ENCODE measurements at places on chromosomes 1 and 21.

DNA sequence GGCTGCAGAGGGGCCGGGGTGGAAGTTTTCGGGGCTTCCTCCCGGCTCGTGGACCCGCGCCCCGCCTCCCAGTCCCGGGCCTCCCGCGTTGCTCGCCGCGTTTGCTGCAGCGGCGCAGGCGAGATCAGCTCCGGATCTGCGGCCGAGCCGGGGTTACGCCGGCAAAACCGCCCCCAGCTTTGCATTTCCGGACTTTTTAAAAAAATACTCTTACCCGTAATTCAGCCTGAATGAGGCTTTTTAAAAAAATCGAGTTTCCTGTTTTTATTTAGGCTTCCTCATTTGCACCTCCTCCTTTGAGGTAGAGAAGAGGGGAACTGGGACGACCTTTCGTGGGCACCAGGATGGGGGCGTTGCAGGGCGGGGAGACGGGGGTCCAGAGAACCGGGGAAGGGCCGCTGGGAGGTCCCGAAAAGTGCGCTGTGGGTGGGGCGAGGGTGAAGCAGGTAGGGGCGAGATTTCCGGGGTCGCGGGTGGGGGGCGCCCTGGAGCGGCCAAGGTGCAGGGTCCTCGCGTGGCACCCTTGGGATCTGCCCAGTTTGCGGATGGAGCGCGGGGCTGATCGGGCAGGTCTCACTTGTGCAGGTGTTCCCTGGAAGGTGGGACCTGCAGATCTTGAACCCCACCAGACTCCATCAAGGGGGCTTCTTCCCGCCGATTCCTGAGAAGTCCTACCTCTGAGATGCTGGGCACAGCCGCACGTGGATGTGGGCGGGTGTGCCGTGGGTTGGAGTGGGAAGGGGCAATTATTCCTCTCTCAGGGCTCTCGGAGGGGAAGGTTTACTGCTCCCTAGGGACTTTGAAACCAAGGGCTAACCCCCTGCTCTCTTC is 1.1 kb downstream of the PIK3CD start:
- peak; percentile 16 for DNase-seq

DNA sequence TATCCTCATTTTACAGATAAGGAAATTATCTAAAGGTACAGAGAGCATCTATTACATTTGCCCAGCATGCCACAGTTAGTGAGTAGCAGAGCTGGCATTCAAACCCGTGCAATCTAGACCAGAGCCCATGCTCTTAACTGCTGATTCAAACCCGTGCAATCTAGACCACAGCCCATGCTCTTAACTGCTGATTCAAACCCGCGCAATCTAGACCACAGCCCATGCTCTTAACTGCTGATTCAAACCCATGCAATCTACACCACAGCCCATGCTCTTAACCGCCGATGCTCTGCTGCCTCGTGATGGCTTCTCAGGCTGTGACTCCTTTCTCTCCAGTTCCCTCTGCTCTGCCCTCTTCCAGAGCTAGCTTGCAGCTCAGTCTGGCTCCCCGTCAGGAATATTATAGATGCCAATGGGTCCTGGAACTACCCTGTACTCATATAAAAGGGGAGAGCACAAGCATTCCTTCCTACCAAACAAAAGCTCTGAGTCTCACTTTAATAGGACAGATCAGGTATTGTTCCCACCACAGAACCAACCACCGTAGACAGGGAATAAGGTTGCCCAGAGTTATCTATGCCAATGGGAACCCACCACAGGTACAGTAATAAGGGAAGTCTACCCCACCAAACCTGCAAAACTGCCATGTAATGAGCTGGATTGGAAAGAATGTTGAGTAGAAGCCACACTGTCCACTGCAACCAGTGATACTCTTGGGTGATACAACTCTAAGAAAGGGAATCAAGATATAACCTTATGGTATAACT is 78.4 kb downstream of the SMYD3 start:
- DNase-seq, result no peak

DNA sequence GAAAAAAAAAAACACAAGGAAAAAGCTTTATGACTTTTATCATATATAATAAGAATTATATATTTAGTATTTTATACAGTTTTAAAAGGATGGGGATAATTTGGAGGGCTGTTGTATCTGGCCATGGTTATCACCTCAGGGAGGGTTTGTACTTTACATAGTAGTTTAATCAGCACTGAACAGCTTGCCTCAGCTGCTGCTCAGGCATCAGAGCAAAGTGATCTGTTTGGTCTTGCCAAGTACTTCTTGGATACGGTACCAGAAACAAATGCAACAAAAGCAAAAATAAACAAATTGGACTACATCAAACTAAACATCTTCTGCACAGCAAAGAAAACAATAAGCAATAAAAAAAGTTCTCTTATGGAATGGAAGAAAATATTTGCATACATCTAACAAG is 2.6 kb upstream of the SPTA1 start:
- no peak for DNase-seq

DNA sequence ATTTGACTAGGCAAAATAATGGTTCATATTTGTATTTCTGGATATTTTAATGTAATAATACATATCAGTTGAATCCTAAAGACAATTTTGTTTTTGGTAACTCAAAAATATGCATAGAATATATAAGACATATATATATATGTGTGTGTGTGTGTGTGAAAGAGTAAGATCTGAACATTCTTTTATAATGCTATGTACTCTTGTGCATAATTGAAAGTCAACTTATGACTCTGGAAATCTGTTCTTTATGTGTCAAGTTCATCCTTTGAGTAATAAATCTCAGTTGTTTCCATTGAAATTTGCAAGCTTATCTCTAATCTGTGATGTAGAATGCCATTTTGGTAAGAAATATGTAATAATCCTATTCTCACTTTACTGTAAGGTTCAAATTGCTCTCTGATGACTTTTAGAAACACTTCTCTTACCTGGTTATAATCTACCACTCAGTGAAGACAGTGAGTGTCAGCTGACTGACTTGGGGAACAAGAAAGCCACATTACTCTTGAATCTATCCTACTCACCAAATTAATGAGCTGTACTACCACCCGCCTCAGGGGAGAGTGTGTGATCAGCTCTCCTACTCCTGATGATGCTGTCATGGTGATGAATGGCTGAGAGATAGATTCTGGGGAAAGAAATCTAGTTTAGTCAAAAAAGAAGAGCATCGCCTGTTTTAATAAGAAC is 15.0 kb upstream of the NEK7 start:
- DNase-seq, result no peak

DNA sequence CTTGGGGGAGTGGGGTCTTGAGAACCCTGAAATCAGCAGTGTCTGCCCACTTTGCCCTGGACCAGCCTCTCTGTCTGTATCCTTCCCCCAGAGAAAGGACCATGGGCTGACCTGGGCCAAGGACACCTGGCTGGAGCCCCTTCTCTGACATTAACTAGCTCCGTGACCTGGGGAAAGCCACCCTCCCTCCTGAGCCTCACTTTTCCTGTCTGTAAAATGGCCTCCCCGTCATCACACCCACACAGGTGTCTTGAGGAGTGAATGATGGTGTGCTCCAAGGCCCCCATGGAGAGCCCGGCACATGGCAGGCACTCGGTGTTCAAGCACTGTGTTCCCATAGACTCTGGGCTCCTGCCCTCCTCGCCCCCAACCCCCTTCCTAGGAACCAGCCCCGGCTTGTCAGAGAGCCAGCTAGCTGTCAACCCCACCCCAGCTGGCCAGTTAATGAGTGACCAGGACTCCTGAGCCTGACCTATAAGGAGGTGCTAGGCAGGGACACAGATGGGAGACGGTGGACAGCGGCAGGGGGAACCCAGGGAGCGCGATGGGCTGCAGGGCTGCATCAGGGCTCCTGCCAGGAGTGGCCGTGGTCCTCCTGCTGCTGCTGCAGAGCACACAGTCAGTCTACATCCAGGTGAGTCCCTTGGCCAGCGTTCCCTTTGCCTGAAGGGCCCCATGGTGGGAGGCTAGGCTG is at the start of gene GUCA2B:
TSS of gene GUCA2B (plus strand) at position 504 of the 694 bp plus-strand sequence. CDS start at position 545, 41 bp downstream.
- no peak for DNase-seq

GRCh38 chr1:2317230-2318065 is 73.9 kb downstream of the MORN1 start:
- DNase-seq, result peak; percentile 38

DNA sequence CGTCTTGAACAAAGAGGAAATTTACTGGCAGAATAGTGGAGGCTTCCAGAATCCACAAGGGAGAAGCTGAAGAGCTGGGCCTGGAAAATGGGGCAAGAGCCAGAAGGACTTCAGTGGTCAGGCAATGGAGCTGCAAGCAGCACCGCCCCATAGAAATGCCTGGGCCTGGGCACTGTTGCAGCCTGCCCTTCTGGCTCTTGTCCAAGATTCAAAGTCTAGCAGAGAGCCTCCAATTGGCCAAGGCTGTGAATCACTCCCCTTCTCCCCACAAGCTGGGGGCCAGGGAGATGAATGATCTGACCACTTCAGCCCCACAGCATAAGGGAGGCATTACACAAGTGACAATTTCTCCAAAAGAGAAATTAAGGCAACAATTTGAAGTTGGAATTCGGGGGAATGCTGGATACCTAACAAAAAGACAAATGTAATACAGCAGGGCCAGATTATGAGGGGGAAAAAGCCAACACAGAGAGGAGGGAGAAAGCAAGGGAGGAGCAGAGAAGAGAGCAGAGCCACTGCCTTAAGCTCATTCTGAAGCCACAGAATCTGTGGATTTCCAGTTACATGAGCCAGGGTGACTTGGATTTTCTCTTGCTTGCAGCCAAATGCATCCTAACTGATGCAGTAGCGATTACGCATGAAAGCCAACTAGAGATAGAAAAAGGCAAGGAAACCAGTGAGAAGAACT is 80.3 kb downstream of the LRIG2 start:
- DNase-seq, result no peak

DNA sequence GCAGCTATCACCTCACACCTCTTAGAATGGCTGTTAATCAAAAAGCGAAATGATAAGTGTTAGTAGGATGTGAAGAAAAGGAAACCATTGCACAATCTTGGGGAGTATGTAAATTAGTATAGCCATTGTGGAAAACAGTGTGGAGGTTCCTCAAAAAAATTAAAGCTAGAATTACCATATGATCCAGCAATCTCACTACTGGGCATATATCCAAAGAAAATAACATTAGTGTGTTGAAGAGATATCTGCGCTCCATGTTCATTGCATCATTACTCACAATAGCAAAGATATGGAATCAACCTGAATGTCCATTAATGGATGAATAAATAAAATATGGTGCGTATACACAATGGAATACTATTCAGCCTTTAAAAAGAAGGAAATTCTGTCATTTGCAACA is 68.9 kb downstream of the SNRPE start:
- no peak for DNase-seq

DNA sequence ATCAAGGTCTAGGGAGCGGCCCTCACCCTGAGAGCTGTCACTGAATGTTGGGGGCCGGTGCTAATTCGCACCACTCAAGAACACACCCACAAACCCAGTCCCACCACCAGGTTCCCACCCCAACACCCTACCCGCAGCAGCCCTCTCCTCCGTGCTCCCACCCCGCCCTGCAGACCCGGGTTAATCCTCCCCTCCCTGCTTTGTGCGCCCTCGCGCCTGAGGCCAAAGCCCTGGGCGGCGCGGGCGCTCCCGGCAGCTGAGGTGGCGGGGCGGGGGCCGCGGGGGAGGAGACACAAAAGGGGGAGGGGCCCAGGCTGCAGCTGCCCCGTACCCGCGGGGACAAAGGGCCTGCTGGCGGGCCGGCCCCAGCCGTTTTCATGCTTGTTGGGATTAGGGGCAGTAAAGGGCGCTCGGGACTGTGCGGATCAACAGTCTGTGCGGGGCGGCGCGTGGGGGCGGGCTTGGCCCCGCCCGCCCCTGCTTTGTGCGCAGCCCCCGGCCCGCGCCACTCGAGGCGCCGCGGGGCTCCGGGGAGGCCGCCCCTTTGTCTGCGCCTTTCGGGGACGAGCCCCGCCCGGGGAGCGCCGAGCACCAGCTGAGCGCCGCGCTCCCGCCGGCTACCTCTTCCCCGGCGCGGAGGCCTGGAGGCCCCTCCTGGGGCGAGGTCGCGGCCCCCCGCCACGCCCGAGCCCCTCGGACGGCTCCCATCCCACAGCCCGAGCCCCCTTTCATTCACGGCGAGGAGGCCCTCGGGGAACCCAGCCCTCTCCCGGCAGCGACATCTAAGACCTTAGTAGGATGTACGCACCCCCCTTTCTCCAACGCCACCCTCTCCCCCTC is 10.9 kb downstream of the C1orf216 start:
- DNase-seq, result peak; percentile 78

GRCh38 chr1:230463760-230464159 is 37.6 kb upstream of the PGBD5 start:
- no peak for DNase-seq

GRCh38 chr1:178500936-178501554 is 4.3 kb upstream of the CLEC20A start:
- DNase-seq, result no peak

GRCh38 chr1:226236826-226237225 is 13.4 kb downstream of the MIXL1 start:
- DNase-seq, result no peak

DNA sequence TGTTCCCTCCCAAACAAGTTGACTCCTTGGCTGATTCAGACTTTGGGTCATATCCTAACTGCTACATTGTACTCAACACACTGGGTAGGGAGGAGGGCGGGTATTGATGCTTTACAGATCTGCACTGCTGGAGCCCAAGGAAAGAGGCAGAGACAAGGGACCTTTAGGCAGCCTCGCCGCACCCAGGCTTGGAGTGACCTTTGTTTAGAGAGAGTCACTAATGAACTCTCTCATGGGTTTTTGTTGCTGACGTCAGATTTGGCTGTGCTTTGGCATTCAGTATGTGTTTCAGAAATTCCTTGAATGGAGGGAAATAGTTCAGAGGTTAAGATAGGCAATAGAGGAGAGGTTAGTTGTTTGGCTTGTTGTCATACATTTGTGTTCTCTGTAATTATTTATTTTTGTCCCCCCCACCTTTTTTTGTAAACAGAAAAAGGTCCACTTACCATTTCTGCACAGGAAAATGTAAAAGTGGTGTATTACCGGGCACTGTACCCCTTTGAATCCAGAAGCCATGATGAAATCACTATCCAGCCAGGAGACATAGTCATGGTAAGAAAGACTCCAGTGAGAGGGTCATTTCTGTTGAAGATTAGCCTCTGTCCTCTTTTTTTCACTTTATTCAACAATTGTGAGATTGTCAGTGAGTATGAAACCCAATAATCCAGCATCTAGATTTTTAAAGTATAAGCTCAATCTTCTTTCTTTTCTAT is 116.1 kb downstream of the ATP5PO start:
- DNase-seq, result no peak

- no peak for DNase-seq
Measured at GRCh38 chr1:115757326-115757725, 11.2 kb downstream of the CASQ2 start.

DNA sequence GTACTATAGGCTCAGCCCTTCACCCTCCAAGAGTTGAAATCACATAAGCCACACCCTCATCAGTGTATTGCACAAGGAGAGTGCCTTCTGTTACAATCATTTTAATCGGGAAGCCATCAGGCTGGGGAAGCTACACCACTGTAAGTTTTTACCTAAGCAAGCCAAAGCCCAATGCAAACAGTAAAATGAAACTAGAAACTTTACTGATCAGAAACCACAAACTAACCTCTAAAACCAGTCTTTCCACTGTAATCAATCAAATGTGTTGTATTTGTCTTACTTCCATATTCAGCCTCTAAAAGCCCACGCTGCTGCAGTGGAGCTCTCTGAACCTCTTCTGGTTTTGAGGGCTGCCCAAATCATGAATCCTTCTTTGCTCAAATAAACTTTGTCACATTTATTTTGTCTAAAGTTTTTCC is 26.2 kb downstream of the CAPN8 start:
- no peak for DNase-seq

- peak; percentile 93 for DNase-seq
Measured at GRCh38 chr1:2049718-2050431, at the start of gene PRKCZ. Gene PRKCZ, plus strand, starts transcription at chr1:2050411. Its CDS starts 220 bp downstream, at chr1:2050631.

- peak; percentile 70 for DNase-seq
Measured at GRCh38 chr1:118928739-118929554, 59.2 kb downstream of the TBX15 start.
